Naive thymus-derived CD8-positive, alpha-beta T cell (primary cell): ENCODE measurements at places on chromosomes 7 and 10.

DNA sequence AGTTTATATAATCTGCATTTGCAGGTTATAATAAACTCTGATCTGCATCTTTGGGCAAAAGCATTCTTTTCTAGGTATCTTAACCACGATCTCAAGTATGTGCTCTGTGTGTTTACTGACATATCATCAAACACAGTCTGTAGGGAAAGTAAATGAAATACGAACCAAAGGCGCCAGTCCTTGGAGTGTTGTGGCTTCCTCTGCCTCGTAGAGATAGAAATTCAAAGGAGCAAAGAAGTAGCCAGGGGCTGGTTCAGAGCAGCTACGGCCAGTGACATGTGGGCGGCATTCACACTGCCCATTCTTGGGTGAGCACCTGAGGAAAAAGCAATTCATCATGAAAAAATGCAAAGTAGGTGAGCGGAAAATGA is 38.7 kb downstream of the LAMB4 start:
- DNase-seq = no peak

- no peak for DNase-seq
These were observed 179.1 kb upstream of the LRRTM3 start for GRCh38 chr10:66746711-66747110.

DNA sequence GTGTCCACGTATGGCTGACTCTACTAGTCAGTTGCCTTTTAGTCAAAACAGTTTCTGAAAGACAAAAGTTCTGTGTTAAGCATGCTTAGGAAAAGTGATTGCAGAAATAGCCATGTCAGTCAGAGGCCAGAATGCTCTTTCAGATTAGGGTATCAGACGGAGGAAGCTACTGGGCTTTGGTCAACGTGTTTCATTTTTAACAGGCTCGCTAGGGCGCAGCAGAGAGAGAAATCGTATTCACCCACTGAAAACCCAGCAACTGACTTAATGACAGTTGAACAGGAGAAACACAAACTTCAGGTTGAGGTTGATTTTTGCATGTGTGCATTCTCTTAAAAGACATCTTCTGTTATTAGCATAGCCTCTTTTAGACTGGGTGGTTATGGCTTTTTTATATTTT is 322.6 kb upstream of the KIAA1217 start:
- no peak for DNase-seq

DNA sequence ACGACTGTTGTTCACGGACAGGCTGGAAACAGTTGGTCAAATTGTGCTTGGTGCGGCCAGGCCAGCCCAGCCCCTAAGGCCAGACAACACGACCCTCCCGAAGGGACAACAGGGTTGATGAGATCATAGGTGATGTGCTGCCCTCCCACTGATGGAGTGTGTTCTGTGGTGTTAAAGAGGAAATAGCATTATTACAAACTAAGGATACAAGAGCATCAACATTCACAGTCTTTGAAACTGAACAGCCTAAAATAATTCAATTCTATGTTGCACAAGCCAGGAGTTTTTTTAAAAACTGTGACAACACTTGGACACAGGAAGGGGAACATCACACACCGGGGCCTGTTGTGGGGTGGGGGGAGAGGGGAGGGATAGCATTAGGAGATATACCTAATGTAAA is 87.6 kb downstream of the FAM53B start:
- no peak for DNase-seq

DNA sequence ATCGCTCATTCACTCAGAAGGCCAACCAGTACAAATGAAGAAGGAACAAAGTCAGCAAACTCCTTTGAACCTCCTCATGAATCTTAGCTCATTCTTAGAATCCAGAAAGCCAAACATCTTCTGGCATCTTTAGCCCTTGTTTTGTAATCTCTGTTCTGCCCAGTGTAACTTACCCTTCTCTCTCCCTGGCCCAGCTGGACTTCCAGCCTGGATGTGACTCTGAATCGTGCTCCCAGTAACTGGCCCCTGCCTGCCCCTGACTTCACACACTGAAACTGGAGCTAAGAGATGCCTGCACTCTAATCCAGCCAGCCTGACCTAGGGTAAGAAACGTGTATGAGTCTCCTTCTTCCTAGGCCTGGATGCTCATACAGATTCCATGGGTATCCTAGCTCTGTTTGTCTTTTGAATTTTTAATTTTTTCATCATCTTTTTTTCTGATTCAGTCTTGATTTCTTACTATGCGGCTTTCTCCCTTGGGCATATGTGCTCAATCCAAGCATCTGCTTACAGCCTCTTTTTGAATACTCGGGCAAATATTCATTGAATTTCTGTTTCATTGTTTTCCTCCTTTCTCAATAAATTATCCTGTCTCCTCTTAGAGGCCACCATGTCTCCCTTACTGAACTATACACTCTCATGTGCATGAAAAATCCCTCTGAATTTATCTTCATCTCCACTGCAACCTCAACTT is 845.6 kb upstream of the AUTS2 start:
- DNase-seq = no peak

- DNase-seq = no peak
These were observed 35.1 kb upstream of the WIPF3 start for GRCh38 chr7:29771081-29771816.

GRCh38 chr10:78774999-78775711 is 293.6 kb upstream of the ZMIZ1 start:
- no peak for DNase-seq

GRCh38 chr7:90483251-90483650 is 13.8 kb downstream of the PTTG1IP2 start:
- no peak for DNase-seq

GRCh38 chr7:126022452-126022851 is 1092.8 kb upstream of the POT1 start:
- no peak for DNase-seq

- DNase-seq = no peak
These were observed 158.2 kb upstream of the PTPRZ1 start for GRCh38 chr7:121714559-121715303.

DNA sequence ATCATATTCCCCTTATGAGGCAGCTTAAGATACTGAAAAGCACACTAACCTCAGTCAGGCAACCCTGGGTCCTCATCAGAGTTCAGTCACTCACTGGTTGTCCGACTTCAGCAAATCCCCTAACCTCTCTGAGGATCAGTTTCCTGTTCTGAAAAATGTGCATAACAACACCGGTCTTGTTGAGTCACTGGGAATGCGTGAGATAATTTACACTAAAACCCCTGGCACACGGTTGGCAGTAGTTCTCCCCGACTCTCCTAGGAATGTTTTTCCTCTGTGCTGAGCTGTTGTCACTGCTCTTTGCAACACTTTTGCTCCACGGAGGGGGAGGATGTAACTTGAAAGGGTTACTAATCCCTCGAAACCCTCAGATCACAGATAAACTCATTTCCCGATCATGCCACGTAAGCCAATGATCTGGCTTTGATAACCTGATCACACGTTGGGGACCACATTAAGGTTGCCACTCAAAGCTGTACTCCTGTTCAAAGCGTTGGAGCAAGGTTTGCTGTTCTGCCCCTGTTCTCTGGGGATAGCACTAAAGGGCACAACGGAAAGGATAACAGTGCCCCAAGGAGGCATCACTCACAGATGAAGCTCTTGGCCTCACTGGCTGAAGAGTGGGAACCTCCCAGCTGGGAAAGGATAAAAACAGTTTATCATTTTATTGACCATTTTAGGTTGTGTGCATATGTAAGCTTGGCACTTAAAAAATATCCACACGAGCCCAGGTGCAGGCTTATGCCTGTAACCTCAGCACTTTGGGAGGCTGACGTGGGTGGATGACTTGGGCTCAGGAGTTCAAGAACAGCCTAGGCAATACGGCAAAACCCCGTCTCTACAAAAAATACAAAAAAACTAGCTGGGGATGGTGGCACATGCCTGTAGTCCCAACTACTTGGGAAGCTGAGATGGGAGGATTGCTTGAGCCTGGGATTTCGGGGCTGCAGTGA is 5.0 kb upstream of the RBM17 start:
- no peak for DNase-seq

DNA sequence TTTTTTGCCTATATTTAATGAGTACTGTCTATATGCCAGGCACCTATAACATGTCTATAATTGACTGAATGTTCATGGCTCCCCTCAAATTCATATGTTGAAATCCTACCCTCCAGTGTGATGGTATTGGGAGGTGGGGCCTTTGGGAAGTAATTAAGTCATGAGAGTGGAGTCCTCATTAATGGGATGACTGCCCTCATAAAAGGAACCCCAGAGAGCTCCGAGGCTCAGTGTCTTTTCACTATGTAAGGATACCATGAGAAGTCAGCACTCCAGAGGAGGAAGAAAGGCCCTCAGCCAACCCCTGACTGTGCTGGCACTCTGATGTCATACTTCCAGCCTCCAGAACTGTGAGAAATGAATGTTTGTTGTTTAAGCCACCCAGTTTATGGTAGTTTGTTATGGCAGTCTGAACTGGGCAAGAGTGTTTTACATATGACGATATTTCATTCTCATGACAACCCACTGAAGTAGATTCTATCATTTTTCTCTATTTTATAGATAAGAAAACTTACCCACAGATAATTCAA is 61.1 kb upstream of the PCGF5 start:
- no peak for DNase-seq

DNA sequence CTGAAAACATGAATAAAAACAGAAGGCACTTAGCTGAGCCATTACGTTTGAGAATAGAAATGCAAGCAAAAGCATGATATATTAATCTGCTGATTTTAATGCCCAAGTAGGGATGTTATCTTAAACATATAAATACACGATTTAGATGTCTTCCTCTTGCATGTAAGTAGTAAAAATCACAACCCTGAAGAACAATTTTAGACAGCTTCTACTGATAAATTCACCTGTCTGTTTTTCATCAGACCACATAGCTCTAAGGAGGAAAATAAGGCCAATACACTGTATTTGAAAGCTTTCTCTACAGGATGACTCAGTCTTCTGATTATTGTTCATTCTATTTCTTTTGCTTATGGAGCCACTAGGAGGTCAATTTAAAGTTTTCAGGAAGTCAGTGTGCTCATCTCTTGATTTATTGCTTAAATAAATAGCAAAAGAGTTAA is 210.9 kb upstream of the CHRM2 start:
- DNase-seq = no peak

DNA sequence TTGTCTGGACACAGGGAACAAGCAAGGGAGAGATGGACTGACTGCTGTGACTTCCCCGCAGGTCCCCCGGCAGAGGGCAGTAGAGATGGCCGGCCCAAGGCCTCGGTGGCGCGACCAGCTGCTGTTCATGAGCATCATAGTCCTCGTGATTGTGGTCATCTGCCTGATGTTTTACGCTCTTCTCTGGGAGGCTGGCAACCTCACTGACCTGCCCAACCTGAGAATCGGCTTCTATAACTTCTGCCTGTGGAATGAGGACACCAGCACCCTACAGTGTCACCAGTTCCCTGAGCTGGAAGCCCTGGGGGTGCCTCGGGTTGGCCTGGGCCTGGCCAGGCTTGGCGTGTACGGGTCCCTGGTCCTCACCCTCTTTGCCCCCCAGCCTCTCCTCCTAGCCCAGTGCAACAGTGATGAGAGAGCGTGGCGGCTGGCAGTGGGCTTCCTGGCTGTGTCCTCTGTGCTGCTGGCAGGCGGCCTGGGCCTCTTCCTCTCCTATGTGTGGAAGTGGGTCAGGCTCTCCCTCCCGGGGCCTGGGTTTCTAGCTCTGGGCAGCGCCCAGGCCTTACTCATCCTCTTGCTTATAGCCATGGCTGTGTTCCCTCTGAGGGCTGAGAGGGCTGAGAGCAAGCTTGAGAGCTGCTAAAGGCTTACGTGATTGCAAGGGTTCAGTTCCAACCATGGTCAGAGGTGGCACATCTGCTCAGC is 6.0 kb downstream of the CYREN start:
- no peak for DNase-seq

DNA sequence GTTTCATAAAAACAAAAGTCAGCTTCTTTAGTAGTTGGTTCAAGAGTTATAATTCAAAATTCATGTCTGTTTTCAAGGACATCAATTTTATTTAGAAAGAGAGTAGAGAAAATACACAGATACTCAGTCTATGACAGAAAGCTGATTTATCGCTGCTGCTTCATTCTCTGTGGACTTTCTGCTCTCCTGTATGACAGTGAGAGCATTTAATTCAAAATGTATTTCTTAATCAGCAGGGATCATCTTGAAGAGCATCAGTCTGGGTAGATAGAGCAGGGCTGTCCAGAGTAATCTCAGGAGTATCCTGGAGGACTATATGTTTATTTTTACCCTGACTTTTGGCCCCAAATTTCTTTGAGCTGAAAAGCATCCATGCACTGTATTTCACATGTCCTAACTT is 1676.7 kb downstream of the REEP3 start:
- DNase-seq = no peak

DNA sequence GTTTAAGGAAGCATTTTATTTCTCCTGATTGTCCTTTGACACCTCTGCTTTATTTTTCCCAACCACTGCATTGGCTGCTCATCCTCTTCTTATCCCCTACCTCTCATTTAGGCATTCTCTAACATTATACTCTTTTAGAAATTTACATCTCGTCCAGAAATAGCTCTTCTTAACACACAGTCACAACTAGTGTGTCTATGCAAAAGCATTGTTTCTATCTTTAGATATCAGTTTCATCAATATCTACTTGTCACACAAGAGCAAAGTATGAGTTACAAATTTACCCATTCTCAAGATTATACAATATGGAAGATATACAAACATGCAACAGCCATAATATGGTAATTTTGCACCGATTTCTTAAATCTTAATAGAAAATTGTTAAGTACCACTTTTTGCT is 35.7 kb upstream of the MDFIC start:
- DNase-seq = no peak

GRCh38 chr7:151246851-151247580 is 1.5 kb downstream of the SMARCD3 start:
- no peak for DNase-seq

DNA sequence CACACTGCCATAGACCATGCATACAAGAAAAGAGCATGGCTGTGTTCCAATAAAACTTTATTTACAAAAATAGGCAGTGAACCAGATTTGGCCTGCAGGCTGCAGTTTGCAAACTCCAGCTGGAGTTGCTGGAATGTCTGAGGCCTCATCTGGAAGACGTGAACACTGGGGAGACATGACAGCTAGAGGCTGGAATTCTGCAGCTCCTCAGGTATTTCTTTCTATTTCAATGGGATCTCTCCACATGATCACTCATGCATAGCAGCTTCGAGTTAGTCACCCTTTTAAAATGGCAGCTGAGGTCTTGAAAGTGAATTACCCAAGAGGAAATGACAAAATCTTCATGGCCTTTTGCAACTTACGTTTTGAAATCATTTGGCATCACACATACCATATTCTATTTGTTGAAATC is 52.6 kb upstream of the BET1 start:
- DNase-seq = no peak

DNA sequence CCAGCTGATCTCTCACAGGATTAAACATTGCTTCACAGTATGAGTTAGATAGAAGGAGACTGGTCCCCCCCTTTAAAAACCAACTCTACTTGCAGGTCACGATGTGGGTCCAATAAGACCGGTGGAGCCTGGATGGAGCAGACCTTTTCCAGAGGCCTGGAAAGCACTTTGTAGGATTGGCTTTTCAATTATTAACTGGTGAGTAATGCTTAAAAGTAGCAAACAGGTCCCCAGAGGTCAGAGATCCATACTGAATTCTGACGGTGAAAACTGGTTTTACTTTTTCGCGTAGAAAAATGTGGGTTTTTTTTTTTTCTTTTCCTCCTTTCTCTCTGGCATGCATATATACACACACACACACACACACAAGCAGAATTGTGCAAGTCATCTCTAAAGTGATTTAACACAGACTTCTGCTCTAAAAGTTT is 74.9 kb upstream of the OGDHL start:
- no peak for DNase-seq
